ENCODE measurements at places on chromosomes 12 and 14.

DNA sequence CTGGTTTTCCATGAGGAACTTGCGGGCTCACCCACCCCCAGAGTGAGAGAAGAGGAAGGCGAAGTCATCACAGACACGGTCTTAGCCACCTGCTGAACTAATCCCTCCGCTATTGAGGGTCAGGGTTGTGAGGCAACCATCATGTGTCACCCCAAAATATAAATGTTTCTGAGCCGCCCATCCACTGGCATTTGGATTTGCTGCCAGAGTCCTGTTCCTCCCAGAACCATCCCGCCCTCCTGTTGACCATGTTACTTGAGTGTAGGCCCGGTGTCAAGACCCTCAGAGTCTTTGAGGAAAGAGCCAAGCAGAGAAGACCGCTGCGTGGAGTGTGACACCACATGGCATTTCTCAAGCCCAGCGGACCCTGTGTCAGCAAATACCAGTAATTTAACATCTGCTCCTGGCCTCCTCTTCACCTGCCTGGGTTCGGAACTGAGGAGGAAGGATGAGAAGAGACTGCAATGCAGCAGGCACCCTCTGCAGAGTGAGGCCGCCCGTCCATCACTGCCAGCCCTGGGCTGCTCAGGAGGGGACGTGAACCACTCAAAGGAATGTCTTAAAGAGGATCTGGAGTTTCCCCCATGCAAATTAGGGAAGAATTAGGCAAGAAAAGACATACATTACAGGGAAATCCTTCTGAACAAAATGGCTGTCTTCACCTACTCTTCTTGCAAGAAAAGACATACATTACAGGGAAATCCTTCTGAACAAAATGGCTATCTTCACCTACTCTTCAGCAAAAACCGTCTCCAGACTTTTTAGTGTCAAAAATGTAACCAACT is 100.4 kb downstream of the FBXL14 start:
- no peak for DNase-seq

DNA sequence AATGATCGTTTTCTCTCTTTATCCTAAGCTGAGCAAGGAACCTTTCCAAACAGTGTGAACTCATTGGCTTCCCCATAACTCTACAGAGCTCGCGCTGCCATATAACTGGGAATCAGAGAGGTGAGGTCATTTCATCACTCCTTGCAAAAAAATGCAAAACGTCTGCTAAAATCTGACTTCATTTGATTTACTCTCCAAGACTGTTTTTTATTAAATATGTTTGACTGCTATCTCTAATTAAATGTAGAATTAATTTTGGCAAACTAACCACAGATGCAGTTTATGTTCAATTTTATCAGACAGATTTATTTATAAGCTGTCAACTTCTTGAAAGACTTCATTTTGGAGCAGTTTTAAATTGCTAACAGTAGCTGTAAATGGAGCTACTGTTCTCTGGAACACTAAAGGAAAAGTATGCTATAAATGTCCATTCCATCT is 131.6 kb upstream of the SOX5 start:
- DNase-seq, result no peak

GRCh38 chr12:11703378-11703777 is 53.9 kb downstream of the ETV6 start:
- DNase-seq, result no peak

GRCh38 chr14:105268736-105269354 is 20.5 kb downstream of the BTBD6 start:
- no peak for DNase-seq

DNA sequence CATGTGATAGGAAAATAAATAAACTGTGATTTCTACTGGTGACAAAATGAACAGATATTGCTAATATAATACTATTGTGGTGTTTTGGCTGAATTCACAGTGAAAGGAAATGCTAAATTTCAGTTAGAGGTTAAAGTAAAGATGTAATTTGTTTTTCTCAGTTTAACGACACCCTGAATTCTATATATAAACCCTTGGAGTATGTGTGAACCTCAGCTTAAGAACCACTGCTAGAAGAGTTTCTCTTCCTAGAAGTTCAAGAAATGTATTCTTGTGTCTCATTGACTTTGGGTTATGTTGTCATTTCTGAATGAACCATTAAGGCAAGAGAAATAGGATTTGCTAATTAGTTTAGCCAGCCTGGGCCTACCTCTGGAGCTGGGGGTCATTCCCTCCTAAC is 8.2 kb downstream of the FBXO34 start:
- DNase-seq, result no peak

DNA sequence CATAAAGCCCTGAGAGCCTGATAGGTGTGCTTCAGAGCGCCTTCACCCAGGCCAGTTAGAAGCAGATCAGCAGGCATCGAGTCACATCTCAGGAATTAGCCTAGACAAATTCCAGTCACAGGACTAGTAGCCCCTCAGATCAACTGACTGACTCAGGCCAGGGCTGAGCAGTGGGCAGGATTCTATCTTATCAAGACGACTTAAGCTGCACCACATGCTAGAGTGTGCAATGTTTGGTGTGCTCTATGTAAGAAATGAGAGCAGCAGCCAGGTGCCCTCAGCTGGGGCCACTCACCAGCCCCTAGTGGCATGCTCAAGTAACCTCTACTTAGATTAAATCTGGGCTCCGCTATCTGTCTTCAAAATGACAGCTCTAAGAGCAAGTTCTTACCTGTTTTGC is 19.7 kb upstream of the NGB start:
- no peak for DNase-seq

GRCh38 chr14:35632676-35633075 is 98.7 kb downstream of the INSM2 start:
- no peak for DNase-seq

GRCh38 chr12:106648736-106649135 is 65.9 kb downstream of the RFX4 start:
- DNase-seq, result no peak

GRCh38 chr12:132140918-132141841 is 2.9 kb downstream of the DDX51 start:
- no peak for DNase-seq

- no peak for DNase-seq
Observed at GRCh38 chr14:49164074-49164473, 422.1 kb downstream of the RPS29 start.

DNA sequence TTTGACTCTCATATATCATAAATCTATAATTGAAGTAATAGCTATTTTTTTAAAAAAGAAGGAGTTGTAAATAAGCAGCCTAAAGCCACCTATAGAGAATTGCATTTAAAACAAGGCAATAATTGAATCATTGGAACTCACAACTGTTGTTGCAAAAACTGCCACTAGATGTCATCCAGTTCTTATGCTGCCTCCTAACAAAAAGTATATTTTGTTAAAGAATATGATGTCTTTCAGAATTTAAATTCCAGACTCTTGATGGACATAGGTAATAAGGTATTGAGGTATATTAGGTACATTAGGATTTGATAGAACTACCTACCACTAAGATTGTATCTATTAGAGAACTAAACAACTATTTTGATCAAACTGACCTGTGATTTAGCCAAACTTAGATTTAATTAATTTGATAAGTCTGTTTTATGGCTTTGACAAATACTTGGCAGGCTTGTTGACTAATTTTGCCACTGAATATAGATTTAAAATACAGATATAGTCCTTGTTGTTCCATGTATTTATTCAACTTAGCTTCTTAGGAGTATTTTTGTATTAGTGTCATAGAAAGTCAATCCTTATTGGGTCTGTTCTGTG is 401.4 kb downstream of the RPL10L start:
- peak; percentile 24 for DNase-seq

- DNase-seq, result no peak
Observed at GRCh38 chr14:23432102-23432925, 3.1 kb downstream of the MYH7 start.

DNA sequence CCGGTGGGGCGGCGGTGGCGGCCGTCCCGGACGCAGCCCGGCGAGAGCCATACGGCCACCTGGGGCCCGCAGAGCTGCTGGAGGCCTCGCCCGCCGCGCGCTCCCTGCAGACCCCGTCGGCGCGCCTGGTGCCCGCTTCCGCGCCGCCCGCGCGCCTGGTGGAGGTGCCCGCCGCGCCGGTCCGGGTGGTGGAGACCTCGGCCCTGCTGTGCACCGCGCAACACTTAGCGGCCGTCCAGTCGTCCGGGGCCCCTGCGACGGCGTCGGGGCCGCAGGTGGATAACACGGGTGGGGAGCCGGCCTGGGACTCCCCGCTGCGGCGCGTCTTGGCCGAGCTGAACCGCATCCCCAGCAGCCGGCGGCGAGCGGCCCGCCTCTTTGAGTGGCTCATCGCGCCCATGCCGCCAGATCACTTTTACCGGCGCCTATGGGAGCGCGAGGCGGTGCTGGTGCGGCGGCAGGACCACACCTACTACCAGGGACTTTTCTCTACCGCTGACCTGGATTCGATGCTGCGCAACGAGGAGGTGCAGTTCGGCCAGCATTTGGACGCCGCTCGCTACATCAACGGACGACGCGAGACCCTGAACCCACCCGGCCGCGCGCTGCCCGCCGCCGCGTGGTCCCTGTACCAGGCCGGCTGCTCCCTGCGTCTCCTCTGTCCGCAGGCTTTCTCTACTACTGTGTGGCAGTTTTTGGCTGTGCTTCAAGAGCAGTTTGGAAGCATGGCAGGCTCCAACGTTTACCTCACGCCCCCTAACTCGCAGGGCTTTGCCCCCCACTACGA is 716 bp downstream of the RIOX1 start:
- DNase-seq, result peak; percentile 72

DNA sequence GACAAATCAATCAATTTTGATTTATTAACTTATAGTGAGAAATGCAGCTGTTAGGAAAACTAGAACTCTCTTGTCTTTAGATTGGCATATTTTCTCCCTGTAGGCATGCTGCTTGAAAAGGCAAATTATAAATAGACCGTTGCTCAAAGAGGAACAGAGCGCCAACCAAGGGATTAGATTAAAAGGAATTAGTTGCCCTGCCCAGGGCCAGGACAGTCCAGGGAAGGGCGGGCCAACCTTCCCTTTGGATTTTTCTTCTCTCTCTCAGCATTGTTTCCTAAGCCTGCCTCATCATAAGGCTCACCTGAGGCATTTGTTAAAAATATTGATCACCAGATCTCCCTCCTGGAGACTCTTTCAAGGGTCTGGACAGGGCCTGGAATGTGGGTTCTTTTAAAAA is 8.6 kb downstream of the CIPC start:
- no peak for DNase-seq

DNA sequence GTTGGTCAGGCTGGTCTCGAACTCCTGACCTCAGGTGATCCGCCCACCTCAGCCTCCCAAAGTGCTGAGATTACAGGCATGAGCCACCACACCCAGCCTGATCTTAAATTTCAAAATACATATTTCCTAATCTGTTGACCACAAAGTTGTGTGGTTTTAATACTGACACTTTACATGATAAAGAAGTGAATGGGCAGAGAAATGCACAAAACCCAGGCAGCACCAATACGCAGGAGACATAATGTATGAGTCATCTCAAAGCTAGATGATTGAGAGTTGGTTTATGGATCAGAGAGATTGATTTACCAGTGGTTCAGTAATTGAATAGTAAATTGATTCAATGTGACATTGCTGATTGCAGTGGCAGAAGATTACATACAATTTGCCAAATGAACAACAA is 19.2 kb upstream of the PPP2R5E start:
- DNase-seq, result peak; percentile 57

DNA sequence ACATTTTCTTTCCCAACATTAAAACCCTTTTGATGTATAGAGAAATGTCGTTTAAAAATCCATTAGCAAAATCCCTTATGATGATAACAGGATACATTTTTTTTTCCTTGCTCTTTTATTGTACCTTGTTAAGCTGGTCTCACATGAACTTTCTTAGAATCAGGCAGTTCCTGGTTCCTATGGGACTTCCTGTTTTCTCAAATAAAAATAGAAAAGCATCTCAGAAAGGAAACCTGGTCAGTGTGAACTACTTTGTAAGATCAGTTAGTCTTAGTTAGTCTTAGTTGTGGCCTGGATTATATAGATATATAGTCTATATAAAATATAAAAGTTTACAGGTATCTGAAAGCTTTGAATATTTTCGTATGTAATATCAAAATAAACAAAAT is 40.3 kb downstream of the LEMD3 start:
- no peak for DNase-seq

DNA sequence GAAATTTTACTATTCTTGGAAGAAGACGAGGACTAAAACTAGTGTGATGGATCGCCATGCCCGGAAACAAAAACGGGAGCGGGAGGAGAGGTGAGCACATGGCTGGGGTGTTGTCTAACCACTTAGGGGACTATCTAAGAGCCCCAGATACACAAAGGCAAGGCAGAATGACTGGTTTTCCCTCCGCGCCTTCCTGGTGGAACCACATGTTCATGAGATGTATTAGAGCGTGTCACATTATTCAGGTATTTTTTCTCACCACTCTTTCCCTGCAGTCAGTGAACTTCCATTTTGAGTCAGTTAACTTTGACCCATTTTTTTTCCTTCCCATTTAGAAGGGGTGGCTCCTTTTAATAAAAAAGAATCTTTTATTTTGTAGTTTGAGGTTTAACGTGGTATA is 68.8 kb upstream of the TRAF3 start:
- DNase-seq, result no peak

- DNase-seq, result no peak
Observed at GRCh38 chr12:111825509-111825908, 16.5 kb upstream of the MAPKAPK5 start.

GRCh38 chr12:117718559-117718958 is 250.2 kb downstream of the KSR2 start:
- no peak for DNase-seq

- no peak for DNase-seq
Observed at GRCh38 chr12:43711348-43711747, 47.2 kb downstream of the PUS7L start.

GRCh38 chr14:96257900-96258299 is 1.9 kb downstream of the BDKRB1 start:
- no peak for DNase-seq

DNA sequence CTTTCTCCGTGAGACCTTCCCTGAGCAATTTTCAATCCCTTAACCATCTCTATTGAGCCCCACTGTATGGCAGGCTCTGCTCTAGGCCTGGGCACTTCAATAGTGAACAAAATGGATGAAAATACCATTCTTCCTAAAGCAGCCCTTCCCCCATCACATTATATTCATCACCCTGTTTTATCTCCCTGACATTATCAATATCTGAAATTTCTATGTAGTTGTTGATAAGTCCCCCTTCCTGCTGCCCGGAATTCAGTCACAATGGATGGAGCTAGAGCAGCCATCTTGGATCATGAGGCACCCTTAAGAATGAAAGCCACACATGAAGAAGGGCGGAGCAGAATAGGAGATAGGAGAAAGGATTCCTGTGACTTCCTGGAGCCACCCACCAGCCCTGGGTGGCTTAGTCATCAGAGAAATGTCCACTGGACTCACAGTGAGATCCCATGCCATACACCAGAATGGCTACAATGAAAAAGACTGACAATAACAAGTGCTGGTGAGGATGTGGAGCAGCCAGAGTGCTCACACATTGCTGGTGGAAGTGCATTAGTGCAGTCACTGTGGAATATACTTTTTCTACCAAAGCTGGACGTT is 33.9 kb downstream of the SCARB1 start:
- DNase-seq, result no peak
